ENCODE measurements at places on chromosomes 6 and 20. TPM values are rescaled to one million over a fixed set of nuclear protein-coding genes. Genes with fewer than 3 reads are reported as not detected.

GRCh38 chr6:38021029-38021428 lies 201.5 kb downstream of the ZFAND3 start:
- no peaks in the 10 kb centered on the region for H3K27me3 ChIP-seq
- H3K4me1 ChIP-seq: peaks cover 49% of the 10 kb centered on the region
- no peak overlapping the region for H3K27ac ChIP-seq
- DNase-seq: no peak
- no peaks in the 10 kb centered on the region for H3K36me3 ChIP-seq
- no peak overlapping the region for H3K4me3 ChIP-seq

GRCh38 chr6:150382171-150382570 lies 13.4 kb downstream of the IYD start:
- no peaks in the 10 kb centered on the region for H3K27me3 ChIP-seq
- DNase-seq: no peak
- no peak overlapping the region for H3K4me3 ChIP-seq
- H3K4me1 ChIP-seq: peaks cover 4% of the 10 kb centered on the region

- peaks cover 59% of the 10 kb centered on the region for H3K36me3 ChIP-seq
- no peak for DNase-seq
- H3K27ac ChIP-seq: no peak overlapping the region
Observed at GRCh38 chr6:119200512-119201175, 122.2 kb upstream of the FAM184A start.

GRCh38 chr6:125918681-125919566 lies 37.6 kb upstream of the HINT3 start:
- H3K27ac ChIP-seq: peak overlapping the region; percentile 72
- peaks cover 57% of the 10 kb centered on the region for H3K36me3 ChIP-seq
- H3K4me3 ChIP-seq: peak overlapping the region; percentile 44

DNA sequence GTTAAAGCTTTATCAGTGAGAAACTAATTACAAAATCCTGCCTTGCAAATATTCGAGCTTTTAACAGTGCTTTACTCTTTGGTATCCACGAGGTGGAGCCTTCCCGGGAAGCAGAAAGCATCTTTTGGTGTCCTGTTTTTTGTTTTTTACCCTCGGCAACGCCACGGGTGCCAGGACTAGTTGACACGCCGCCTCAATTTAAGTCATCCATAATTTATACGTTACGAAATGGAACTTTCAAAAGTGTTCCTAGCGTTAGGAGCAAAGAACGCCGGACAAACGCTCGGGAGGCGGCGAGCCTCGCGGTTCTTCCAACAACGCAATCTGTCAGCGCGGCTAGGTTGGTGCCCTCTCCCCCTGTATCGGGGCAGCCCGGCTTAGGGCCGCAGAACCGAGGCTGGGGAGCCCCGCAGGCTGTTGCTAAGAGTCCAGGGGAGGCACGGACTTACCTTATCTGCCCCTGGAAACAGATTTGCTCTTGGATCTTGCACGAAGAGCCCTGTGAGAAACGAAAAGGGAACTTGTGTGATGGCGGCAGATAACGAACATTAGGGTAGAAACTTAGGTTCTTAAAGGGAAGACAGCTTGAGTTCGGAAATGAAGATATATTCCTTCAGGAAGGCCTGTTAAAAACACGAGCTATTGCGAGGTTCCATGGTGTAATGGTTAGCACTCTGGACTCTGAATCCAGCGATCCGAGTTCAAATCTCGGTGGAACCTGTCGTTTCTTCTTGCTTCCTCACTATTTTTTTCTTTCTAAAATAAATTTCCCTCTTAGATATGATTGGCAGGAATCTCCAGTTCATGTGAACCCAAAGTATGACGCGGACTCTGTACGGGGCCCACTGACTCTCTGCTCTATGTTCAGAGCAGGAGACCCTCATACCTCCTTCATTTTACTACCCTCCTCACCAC lies 46.2 kb upstream of the ZNF184 start:
- H3K4me3 ChIP-seq: peak overlapping the region; percentile 69
- H3K36me3 ChIP-seq: no peaks in the 10 kb centered on the region
- H3K4me1 ChIP-seq: peaks cover 13% of the 10 kb centered on the region
- peak; percentile 33 for DNase-seq
- H3K27ac ChIP-seq: peak overlapping the region; percentile 77
- H3K27me3 ChIP-seq: peaks cover 30% of the 10 kb centered on the region

- no peaks in the 10 kb centered on the region for H3K27me3 ChIP-seq
- no peak overlapping the region for H3K4me3 ChIP-seq
- peaks cover 16% of the 10 kb centered on the region for H3K4me1 ChIP-seq
- no peaks in the 10 kb centered on the region for H3K36me3 ChIP-seq
Observed at GRCh38 chr6:163729127-163729872, 314.8 kb downstream of the QKI start.

DNA sequence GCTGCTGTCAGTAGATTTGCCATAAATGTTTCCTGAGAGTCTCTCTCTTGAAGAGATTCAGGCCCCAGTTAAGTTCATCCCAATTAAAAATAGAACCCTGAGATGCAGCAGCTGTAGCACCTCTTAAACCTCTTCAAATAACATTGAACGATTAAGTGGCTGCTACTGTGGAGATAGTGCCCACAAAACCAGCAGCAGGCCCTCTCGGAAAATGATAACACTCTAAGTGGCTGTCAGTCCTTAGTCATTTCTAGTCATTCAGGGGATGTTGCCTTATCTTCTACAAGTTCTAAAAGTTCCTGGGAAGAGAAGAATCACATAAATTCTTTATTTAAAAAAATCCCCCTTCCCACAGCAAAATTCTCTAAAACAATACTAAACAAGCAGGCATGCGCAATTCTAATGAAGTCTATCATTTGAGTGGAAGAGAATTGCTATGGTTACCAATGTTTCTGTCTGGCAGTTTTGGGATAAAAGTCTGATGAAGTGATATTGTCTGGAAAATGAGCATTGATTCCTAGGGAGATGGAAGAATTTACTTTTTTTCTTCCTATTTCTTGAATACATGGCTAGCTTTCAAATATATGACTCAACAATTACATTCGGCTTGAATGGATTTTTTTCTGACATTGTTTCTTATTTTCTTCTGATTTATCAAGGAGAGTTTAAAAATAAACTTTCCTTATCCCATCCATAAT lies 131.9 kb downstream of the TRMT11 start:
- H3K27me3 ChIP-seq: peaks cover 83% of the 10 kb centered on the region
- no peak overlapping the region for H3K27ac ChIP-seq
- peaks cover 5% of the 10 kb centered on the region for H3K4me1 ChIP-seq

- H3K27me3 ChIP-seq: peaks cover 96% of the 10 kb centered on the region
- H3K27ac ChIP-seq: no peak overlapping the region
- DNase-seq: no peak
- H3K4me1 ChIP-seq: peaks cover 3% of the 10 kb centered on the region
- H3K4me3 ChIP-seq: no peak overlapping the region
- H3K36me3 ChIP-seq: no peaks in the 10 kb centered on the region
Observed at GRCh38 chr20:57013741-57014140, 252.7 kb downstream of the BMP7 start.

DNA sequence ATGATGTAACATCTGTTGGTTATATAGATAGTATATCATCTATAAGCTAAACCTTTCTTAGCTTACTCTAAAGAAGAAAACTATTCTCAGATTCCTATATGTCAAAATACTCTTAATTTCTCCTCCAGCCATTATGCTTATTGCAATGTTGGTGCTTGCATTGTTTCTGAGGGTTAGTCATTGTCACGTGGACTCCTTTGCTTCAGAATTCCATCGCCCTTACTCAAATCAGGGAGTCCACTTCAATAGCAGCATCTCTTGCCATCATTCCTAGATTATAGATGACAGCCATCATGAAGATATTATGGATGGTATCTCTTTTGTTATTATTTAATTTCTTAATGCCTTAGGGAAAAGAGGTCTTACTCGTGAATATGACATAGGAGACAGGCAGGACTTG lies 776.1 kb downstream of the TENT5A start:
- H3K27me3 ChIP-seq: no peaks in the 10 kb centered on the region
- H3K4me1 ChIP-seq: no peaks in the 10 kb centered on the region
- no peak overlapping the region for H3K4me3 ChIP-seq
- H3K27ac ChIP-seq: no peak overlapping the region

DNA sequence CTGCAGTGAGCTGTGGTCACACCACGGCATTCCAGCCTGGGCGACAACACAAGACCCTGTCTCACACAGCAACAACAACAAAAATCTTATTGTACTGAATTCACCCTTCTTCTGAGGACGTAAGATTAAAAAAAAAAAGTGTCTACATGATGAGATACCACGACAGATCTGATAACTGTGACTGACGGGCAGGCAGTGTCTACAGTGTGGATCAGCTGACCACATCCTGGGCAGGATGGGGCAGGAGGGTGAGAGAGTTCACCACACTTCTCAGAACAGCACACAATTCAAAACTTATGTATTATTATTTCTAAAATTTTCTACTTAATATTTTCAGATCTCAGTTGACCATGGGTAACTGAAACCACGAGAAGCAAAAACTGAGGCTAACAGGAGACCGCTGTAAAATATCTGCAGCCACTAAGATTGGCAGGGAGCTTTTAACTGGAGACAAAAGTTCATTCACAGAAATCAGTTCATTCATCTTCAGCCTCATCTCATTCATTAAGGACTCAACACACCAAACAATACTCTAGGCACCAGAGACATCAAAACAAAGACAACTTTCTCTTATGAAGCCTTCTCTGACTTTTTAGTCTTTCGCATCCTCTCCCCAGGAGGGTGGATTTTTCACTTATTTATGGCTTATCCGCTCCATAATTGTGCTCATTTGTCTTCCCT lies 15.7 kb upstream of the NHSL1 start:
- H3K27ac ChIP-seq: no peak overlapping the region
- DNase-seq: no peak
- no peaks in the 10 kb centered on the region for H3K27me3 ChIP-seq
- no peak overlapping the region for H3K4me3 ChIP-seq
- H3K4me1 ChIP-seq: peaks cover 63% of the 10 kb centered on the region

GRCh38 chr6:96116674-96117073 lies 100.9 kb downstream of the FUT9 start:
- no peak overlapping the region for H3K4me3 ChIP-seq
- no peaks in the 10 kb centered on the region for H3K27me3 ChIP-seq
- no peaks in the 10 kb centered on the region for H3K36me3 ChIP-seq
- H3K4me1 ChIP-seq: no peaks in the 10 kb centered on the region
- no peak overlapping the region for H3K27ac ChIP-seq

- H3K36me3 ChIP-seq: no peaks in the 10 kb centered on the region
- no peak overlapping the region for H3K4me3 ChIP-seq
- peaks cover 2% of the 10 kb centered on the region for H3K4me1 ChIP-seq
- no peak overlapping the region for H3K27ac ChIP-seq
- no peak for DNase-seq
- no peaks in the 10 kb centered on the region for H3K27me3 ChIP-seq
Observed at GRCh38 chr6:71279321-71279720, 9.3 kb upstream of the OGFRL1 start.

CST2 gene
- total RNA-seq: not detected

SOX12 gene
- 12.3 TPM for total RNA-seq

ALDH8A1 gene
- 0.08 TPM for total RNA-seq

GLP1R gene
- 7.5 TPM for total RNA-seq

OPRM1 gene
- total RNA-seq: not detected

OPN5 gene
- not detected for total RNA-seq

THBD gene
- total RNA-seq: 13.8 TPM

FBXO5 gene
- 1.6 TPM for total RNA-seq

BMP2 gene
- total RNA-seq: 2.4 TPM

BMP5 gene
- 0.93 TPM for total RNA-seq

WFDC10A gene
- total RNA-seq: not detected

PRSS35 gene
- 0.36 TPM for total RNA-seq
